SK-N-MC (cell line): ENCODE measurements at places on chromosomes 1 and 21.

- no peak for DNase-seq
Measured at GRCh38 chr1:117210831-117211261, at the start of gene VTCN1. TSS of gene VTCN1 (minus strand) at chr1:117210927. CDS start at chr1:117210855, 72 bp downstream.

GRCh38 chr1:1135339-1136136, 19.6 kb upstream of the C1orf159 start:
- DNase-seq = no peak

- no peak for DNase-seq
Measured at GRCh38 chr1:53280496-53280895, 42.2 kb upstream of the MAGOH start.

- no peak for DNase-seq
Measured at GRCh38 chr21:45279446-45280177, 8.1 kb downstream of the POFUT2 start.

GRCh38 chr1:184291701-184292100, 95.1 kb upstream of the C1orf21 start:
- no peak for DNase-seq

DNA sequence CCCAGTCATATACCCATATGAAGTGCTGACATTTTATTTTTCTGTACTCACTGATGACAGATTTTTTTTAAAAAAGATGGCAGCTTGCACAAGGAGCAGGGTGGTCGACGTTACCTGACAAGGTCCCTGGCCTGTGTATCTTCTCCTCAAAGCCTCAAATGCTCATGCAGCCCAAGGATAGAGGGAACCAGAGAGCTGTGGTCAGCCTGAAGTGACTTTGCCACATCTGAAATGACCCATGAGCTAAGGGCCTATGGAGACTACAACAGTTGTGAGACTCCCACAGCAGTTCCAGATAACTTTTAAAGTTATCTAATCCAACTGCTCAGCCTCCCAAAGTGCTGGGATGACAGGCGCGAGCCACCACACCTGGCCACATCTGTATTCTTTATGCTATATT, 131.1 kb downstream of the GLUL start:
- DNase-seq = no peak

DNA sequence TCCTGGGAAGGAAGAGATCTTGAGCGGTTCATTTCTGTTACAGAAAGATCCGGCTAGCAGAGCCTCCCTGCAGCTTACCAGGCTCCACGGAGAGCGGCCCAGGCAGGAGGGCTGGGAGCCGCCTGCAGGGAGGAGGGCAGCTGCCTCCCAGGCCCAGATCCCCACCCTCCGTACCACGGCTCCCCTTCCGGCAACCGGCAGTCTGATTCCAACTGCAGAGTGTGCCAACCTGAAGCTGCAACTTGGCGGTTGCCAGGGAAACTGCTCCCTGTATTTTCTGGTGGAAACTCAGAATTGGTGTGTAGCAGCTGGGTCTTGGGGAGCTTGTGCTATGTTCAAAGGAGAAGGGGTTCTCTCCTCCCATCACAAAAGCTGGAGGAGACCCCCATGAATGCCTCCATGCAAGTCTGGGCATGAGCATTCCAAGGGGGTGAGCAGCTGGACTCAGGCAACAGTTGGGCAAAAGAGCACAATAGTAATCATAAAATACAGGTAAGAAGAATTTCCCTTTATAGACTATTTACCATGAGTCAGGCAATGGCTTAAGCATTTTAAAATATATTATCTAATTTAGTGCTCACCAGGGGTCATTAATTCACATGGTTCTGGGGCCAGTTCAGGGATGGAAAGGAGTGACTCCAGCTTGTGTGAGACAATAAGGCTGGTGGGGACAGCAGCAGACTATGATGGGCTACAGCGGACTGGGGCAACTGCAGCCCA, 46.1 kb upstream of the KAZN start:
- DNase-seq = no peak
